Naive thymus-derived CD8-positive, alpha-beta T cell (primary cell): ENCODE measurements at places on chromosomes 1 and 21. TPM values are rescaled to one million over a fixed set of nuclear protein-coding genes. Genes with fewer than 3 reads are reported as not detected.

DNA sequence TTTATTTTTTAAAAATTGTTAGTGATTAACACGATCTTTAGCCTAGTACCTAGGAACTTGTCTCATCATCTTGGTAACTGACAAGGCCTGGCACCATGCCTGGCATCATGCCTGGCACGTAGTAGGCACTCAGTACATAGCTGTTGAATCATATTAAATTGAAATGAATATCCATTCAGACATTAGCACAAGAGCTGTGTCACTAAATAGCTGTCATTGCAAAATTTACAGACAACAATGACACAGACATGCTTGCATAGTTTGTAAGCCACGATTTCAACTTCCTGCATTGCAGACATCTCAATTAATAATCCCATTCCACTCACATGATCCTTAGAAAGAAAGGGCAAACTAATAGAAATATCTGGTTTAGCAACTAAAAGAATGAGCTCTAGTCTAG lies 15.4 kb upstream of the PHACTR4 start:
- H3K4me1 ChIP-seq = no peaks in the 10 kb centered on the region
- no peak overlapping the region for H3K4me3 ChIP-seq
- no peaks in the 10 kb centered on the region for H3K27me3 ChIP-seq
- H3K36me3 ChIP-seq = no peaks in the 10 kb centered on the region
- no peak overlapping the region for H3K27ac ChIP-seq

The IFNLR1 gene
- 4.6 TPM for total RNA-seq

The HMCN1 gene
- 0.26 TPM for total RNA-seq

DNA sequence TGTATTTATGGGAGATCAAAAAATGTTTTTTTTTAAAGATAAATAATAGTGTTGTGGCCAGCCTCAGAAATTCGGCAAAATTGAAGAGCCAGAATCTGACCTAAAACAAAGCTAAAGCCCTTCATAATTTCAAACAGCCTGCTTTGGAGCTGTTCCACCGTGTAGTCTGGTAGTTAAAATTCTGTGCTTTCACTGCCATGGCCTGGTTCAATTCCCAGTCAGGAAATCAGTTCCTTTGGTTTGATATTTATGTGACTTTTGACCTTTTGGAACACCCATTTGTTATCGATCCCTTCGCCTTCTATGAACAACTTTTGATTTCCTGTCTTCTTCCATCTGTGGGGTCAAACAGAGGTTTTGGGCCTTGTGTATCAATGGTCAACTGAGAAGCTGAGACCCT lies 179.8 kb downstream of the HFM1 start:
- no peak overlapping the region for H3K27ac ChIP-seq
- no peak for DNase-seq
- H3K4me3 ChIP-seq = no peak overlapping the region
- H3K27me3 ChIP-seq = peaks cover 4% of the 10 kb centered on the region

DNA sequence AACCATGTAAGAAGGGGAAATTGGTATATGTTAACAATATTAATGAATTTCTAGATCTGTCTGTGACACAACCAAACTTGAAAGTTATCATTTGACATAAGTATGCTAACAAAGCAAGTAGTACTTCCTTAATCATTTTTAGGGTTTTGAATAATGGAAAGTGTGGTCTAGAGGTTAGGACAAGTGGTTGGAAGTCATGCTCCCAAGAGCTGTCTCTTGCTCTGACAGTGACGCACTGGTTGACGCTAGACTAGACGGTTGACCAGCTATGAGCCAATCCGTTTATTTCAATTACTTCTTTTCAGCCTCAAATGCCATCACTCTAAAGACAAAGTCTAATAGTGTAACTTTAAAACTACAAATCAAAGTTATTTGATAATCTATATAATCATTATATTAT lies 20.7 kb upstream of the RGS1 start:
- H3K27me3 ChIP-seq = no peaks in the 10 kb centered on the region
- H3K36me3 ChIP-seq = no peaks in the 10 kb centered on the region
- no peak overlapping the region for H3K27ac ChIP-seq
- H3K4me1 ChIP-seq = peaks cover 11% of the 10 kb centered on the region
- H3K4me3 ChIP-seq = no peak overlapping the region
- no peak for DNase-seq

GRCh38 chr1:4805987-4806386 lies 151.6 kb downstream of the AJAP1 start:
- H3K4me1 ChIP-seq = no peaks in the 10 kb centered on the region
- DNase-seq = no peak

GRCh38 chr1:109539676-109540075 lies at the start of gene GPR61:
GPR61 (plus strand) TSS chr1:109539872; CDS start chr1:109543023, 3,151 bp downstream.
- no peaks in the 10 kb centered on the region for H3K36me3 ChIP-seq
- no peak for DNase-seq
- no peak within 1 kb of the TSS for H3K27ac ChIP-seq
- no peak within 1 kb of the TSS for H3K4me3 ChIP-seq
- H3K4me1 ChIP-seq = no peaks in the 10 kb centered on the region

GRCh38 chr1:220966881-220967611 lies 87.8 kb downstream of the HLX start:
- no peaks in the 10 kb centered on the region for H3K4me1 ChIP-seq
- DNase-seq = no peak
- H3K36me3 ChIP-seq = peaks cover 8% of the 10 kb centered on the region
- H3K27ac ChIP-seq = no peak overlapping the region

DNA sequence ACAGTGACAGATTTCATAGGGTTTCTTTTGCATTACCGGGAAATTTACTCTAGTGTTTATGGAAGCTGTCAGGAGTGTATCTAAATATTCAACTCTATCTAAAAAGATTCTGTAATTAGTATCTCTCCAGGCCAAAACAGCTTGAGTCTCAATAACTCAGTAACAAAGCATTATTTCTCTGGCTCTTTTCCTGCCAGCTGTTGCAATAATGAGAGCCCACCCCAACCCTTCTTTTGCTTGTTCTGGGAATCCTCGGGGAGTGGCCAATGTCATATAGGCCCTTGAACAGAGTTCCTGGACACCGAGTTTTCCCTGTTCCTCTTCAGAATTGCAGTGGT lies 120.1 kb upstream of the SGIP1 start:
- peaks cover 16% of the 10 kb centered on the region for H3K4me1 ChIP-seq
- DNase-seq = no peak
- H3K4me3 ChIP-seq = no peak overlapping the region
- peaks cover 10% of the 10 kb centered on the region for H3K36me3 ChIP-seq

- H3K36me3 ChIP-seq = no peaks in the 10 kb centered on the region
- H3K4me3 ChIP-seq = no peak overlapping the region
- no peaks in the 10 kb centered on the region for H3K27me3 ChIP-seq
- no peak overlapping the region for H3K27ac ChIP-seq
Measured at GRCh38 chr1:24713736-24714135, 31.5 kb upstream of the CLIC4 start.

The CD53 gene
- 313 TPM for total RNA-seq

DNA sequence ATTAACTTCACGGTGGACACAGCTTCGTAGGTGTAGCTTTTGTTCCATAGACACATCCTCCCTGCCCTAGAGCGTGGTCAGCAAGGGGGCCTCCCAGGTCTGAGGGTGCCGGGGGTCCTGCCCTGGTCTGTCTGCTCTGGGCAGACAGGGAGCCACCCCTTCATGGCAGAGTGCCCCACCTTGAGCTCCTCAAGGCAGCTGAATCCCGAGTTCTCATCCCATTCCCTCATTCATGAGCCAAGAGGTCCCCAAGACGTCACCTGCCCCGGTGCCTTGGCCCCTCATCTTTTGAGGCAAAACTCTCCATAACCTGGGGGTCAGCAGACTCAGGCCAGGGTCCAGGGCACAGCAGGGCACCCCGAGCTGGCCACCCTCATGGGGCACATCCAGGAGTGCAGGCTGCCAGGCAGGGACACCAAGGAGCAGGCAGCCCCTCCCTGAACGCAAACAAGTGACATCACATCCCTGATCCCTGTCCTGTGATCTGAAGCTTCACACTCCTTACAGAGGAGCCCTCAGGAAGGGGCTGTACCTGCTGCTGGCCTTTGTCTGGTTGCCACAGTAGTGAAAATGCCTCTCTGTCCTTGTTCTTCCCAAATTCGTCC lies 23.3 kb downstream of the UBASH3A start:
- H3K36me3 ChIP-seq = peaks cover 78% of the 10 kb centered on the region
- no peak overlapping the region for H3K27ac ChIP-seq
- DNase-seq = no peak
- H3K4me1 ChIP-seq = peaks cover 62% of the 10 kb centered on the region
- H3K4me3 ChIP-seq = peak overlapping the region; percentile 39
- no peaks in the 10 kb centered on the region for H3K27me3 ChIP-seq

DNA sequence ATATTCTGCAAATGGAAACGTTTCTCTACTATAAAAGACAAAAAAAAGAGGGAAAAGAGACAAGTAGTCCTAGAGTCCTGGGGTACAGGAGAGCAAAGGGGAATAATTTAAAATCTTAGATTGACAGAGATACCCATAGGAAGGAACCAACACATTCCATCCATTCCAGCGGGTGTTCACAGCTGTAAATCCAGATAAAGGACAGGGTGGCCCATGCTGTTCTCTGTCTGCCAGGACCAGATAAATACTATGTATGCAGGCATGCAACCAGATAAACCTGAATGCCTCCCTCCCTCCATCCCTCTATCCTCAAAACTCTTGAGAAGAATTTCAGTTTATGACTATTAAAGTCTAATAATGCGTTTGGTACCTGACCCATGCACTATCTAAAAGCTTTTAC lies 131.8 kb downstream of the PTPN14 start:
- H3K27ac ChIP-seq = no peak overlapping the region
- H3K4me1 ChIP-seq = no peaks in the 10 kb centered on the region
- H3K27me3 ChIP-seq = no peaks in the 10 kb centered on the region
- H3K36me3 ChIP-seq = no peaks in the 10 kb centered on the region
- H3K4me3 ChIP-seq = no peak overlapping the region

The RGS8 gene
- not detected for total RNA-seq

- no peak overlapping the region for H3K27ac ChIP-seq
- H3K4me1 ChIP-seq = peaks cover 3% of the 10 kb centered on the region
- no peak for DNase-seq
- H3K27me3 ChIP-seq = no peaks in the 10 kb centered on the region
Measured at GRCh38 chr1:174726167-174726879, 273.4 kb upstream of the CACYBP start.

The FAM177B gene
- total RNA-seq = 1.0 TPM

The LRRC53 gene
- not detected for total RNA-seq

- H3K4me1 ChIP-seq = peaks cover 17% of the 10 kb centered on the region
- H3K36me3 ChIP-seq = no peaks in the 10 kb centered on the region
- H3K27ac ChIP-seq = no peak overlapping the region
Measured at GRCh38 chr1:234710381-234710780, 100.4 kb upstream of the IRF2BP2 start.

DNA sequence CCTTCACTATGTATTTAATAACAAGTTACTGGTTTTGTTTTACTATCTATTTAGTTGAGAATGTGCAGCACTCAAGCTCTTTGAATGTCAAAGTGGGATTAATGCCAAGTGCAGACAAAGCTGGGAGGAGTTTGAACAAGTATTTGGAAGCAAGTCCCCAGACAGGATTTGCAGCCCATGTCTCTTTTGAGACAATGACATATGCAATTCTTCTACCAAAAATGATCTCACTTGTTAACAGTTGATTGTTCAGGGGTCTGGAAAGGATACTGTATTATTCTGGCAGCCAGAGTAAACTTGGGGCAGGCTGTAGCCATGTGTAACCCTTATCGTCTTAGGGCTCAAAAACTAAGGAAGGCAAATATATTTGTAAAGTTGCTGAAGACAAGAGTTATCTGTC lies 15.8 kb downstream of the COLGALT2 start:
- H3K4me1 ChIP-seq = no peaks in the 10 kb centered on the region
- DNase-seq = no peak
- no peaks in the 10 kb centered on the region for H3K27me3 ChIP-seq
- no peaks in the 10 kb centered on the region for H3K36me3 ChIP-seq
- no peak overlapping the region for H3K27ac ChIP-seq
- H3K4me3 ChIP-seq = no peak overlapping the region

The FMN2 gene
- total RNA-seq = not detected

The ATP1A4 gene
- total RNA-seq = not detected

The CLDN17 gene
- total RNA-seq = not detected

The CLCNKA gene
- not detected for total RNA-seq

DNA sequence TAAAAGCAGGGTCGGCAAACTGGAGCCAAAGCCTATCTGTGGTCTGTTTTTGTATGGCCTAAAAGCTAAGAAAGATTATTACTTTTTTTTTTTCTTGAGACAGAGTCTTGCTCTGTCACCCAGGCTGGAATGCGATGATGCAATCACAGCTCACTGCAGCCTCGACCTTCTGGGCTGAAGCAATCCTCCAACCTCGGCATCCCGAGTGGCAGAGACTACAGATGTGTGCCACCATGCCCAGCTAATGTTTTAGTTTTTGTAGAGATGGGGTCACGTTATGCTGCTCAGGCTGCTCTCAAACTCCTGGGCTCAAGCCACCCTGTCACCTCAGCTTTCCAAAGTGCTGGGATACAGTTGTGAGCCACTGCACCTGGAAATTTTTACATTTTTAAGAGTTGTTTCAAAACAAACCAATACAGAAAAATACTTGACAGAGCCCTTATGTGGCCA lies 6.5 kb upstream of the GLRX2 start:
- H3K4me3 ChIP-seq = no peak overlapping the region
- no peak overlapping the region for H3K27ac ChIP-seq
- H3K36me3 ChIP-seq = no peaks in the 10 kb centered on the region
- no peak for DNase-seq

GRCh38 chr1:117967477-117967876 lies 37.9 kb downstream of the WDR3 start:
- H3K36me3 ChIP-seq = no peaks in the 10 kb centered on the region
- H3K4me3 ChIP-seq = no peak overlapping the region
- no peak overlapping the region for H3K27ac ChIP-seq
- H3K27me3 ChIP-seq = peaks cover 2% of the 10 kb centered on the region

DNA sequence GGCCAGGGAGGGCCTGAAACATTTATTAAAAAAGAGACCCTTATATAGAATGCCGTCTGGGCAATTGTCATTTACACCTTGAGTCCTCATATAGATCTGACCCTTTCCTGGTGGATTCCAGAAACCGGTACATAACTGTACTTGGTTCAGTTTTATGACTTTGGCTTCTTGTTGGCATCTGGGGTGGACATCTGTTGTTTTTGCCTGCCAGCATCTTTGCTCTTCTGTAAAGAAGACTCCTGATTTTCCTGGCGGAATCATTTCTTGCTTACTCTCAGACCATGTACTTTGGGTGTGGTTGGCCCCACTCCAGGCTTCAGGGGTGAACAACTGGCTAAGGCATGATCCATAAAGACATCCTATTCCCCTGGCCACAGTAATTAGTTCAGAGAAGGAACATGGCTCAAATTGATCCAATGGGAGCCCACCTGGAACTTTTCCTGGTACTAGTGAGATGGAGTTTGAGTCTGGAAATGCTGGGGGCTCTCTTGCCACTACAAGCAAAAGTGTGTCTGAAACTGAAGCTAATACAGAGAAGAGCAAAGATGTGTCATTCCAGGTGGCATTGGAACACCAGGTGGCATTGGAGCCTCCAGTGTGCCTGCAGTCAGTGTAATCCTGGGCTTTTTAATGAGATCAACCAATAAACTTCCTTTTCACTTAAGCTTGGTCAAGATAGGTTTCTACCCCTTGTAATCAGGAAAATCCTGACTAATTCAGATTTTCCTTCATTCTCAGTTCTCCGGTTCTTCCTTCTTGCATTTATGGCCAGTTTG lies 332.5 kb upstream of the CAMK1G start:
- H3K27me3 ChIP-seq = peaks cover 10% of the 10 kb centered on the region
- no peak for DNase-seq
- no peak overlapping the region for H3K27ac ChIP-seq

The EDN2 gene
- total RNA-seq = not detected

The OR2T11 gene
- not detected for total RNA-seq

- H3K4me3 ChIP-seq = no peak overlapping the region
- H3K27ac ChIP-seq = no peak overlapping the region
- DNase-seq = no peak
- H3K36me3 ChIP-seq = no peaks in the 10 kb centered on the region
Measured at GRCh38 chr1:55244476-55245099, 29.4 kb upstream of the USP24 start.

- DNase-seq = no peak
- H3K27ac ChIP-seq = no peak overlapping the region
- H3K4me1 ChIP-seq = no peaks in the 10 kb centered on the region
- no peak overlapping the region for H3K4me3 ChIP-seq
- H3K27me3 ChIP-seq = no peaks in the 10 kb centered on the region
Measured at GRCh38 chr1:119227456-119227855, 87.0 kb upstream of the WARS2 start.

The TTC39A gene
- not detected for total RNA-seq
